GM06990 (cell line): ENCODE measurements at places on chromosomes 12 and 14.

DNA sequence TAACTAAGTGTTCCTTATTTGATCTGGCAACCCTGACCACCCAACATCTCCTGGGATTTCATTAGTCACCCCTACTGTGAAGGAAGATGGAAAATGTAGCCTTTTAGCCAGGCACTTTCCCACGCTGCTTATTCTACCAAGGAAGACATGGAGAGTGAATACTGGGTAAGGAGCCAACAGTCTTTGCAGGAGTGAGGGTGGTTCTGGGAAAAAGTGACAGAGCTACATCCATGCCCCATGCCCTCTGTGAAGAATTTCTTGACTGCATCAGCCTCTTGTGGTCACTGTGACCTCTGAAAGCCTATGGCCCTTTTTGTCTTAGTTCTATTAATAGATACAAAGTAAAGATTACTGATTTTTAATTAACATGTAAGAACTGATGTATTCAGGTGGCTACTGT, 196.0 kb upstream of the EEA1 start:
- DNase-seq, result no peak

DNA sequence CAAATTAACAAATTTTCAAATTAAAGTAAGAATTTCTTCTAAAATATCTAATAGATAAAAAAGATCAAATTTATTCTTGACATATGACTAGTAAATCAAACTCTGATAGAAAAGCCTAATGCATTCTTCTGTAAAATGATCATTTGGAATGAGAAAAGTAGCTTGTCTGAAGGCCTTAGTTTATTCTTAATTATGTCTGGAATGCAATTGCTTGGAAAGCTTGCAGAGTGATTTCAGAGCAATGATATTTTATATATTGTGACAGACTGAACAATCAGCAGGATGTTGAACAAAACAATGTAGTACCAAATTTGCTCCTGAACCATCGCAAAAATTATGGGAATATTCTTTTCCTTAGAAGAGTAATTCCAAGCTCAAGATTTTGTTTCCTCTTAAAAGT, 789.6 kb upstream of the NOVA1 start:
- no peak for DNase-seq

DNA sequence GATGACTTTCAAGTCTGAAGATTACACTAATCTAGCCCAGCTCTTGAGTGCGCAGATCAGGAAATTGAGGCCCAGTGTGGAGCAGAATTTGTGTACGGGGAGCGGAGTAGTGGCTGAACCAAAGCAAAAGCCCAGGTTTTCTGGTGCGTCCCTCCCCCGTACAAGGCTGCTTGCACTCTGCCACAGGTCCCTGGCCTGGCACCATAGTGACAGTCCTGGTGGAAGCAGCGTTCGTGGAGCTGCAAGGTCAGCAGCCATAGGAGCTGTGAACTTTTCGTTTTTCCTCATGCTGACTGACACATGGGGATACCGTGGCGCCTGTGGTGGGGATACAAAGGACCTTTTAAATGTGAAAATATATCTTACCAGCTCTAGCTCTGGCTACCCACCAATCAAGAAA, 1.7 kb downstream of the EVL start:
- peak; percentile 47 for DNase-seq

DNA sequence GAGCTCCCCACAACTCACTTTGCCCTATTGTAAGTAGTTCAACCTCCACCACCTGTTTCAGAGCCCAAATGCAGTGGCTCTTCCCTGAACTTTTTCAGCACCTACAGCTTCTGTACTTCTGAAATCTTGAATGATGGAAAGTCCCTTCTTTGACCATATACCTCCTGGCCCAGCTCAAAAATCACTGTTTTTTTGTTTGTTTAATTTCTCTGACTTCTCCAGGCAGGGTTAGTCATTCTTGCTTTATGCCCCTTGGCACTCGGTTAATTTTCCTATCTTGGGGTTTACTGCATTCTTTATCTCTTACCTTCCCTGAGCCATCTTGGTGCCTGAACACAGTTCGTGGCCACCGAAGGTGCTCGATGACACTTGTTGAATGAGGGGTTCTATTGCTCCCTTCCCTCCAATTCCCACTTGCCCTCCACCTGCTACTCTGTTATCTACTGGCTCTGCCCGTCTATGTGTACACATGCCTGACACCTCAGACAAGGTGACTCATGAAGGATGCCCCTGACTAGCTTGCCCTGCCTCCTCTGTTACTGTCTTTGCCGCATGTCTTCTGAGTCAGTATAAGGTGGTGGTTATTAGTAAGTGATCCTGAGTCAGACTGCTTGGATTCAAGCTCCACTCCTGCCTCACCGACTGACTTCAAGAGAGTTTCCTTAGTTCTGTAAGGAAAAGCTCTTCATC, 4.4 kb downstream of the AMHR2 start:
- no peak for DNase-seq

GRCh38 chr12:80087486-80088213, 11.7 kb upstream of the OTOGL start:
- peak; percentile 17 for DNase-seq

GRCh38 chr14:79735121-79735520, 476.2 kb downstream of the DIO2 start:
- DNase-seq, result no peak

GRCh38 chr12:45688183-45688582, 41.3 kb upstream of the ARID2 start:
- no peak for DNase-seq

DNA sequence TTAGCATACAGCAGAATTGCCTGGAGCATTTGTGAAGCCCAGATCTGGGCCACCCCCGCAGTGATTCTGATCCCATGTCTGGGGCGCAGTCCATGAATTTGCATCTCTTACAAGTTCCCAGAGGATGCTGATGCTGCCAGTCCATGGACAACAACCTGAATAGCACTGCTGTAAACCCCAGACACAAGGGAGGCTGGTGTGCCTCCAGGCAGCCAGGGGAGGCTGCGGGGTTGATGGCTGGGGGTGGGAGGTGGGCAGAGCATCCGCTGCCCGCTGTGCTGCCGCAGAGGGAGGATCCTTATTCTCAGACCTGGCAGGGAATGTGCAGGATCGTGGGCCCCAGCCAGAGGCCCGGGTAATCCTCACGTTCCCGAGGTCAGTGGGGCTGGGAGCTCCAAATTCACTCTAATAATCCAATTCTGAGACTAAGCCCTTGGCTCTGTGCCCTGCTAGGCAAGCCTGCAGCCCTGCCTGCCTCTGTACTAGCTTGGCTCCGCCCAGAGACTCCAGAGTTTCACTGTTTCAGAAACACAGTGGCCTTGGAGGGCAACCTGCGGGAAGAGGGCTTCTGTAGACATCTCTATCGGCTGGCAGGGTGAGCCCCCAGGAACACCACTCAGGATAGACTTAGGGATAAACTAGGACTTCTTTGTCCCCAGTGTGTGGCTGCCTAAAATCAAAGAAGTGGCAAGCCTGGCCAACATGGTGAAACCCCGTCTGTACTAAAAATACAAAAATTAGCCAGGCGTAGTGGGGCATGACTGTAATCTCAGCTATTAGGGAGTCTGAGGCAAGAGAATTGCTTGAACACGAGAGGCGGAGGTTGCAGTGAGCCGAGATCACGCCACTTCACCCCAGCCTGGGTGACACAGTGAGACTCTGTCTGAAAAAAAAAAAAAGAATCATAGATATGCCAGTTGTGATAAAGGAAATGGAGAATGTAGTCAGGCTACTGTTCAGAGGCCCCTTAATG, 17.8 kb upstream of the MLEC start:
- peak; percentile 77 for DNase-seq

DNA sequence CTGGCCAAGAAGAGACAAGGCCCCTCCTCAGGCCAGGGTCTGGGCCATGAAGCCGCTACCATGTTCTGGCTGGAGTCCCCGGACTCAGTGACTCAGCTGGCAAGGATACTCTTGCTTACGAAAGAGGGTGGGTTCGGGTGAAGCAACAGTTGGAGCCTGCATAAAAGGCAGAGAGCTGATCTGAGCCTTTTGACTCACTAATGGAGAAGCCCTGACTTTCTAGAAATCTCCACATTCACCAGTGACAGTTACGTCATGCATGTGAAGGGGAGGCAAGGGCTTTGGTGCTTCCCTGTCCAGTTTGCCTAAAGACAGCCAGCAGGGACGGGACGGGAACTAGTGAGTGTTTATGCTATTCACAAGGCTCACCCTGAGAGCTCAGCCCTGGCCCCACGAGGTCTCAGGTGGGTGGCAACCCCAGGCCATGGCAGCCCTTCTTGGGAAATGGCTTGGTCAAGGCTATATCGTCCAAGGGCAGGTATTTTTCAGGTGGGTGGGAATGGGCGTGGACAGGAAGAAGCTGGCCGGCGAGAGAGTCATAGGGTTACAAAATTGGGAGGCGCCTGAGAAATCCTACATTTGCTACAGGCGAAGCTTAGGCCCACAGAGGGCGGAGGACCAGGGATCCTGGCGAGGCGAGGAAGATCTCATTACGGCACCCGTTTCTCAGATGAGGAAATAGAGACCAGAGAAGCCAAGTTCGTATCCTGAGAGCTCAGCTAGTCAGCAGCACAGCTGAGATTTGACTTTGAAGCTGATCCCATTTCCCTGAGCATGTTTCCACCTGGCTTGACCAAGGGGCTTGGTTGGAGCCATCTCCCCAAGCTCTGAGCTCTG, 314.6 kb downstream of the BCL11B start:
- no peak for DNase-seq

DNA sequence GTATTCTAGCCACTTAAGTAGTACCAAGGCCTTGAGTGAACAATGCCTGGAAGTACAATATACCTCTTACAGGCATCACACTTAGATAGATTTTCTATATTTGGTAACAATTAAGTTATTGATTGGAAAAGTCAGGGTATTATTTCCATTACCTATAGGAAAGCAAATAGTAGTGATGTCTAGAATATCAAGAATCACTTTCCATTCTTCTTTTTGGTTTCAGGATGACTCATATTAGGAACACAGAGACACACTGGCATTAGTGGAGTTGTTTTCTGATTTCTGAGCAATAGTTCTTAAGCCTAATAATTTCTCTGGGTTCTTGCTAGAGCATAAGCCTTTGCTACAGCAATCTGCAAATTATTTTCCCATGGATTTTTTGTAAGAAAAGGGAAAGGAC, 1640.0 kb upstream of the SEL1L start:
- no peak for DNase-seq

GRCh38 chr12:45634273-45634917, 95.1 kb upstream of the ARID2 start:
- DNase-seq, result peak; percentile 11

DNA sequence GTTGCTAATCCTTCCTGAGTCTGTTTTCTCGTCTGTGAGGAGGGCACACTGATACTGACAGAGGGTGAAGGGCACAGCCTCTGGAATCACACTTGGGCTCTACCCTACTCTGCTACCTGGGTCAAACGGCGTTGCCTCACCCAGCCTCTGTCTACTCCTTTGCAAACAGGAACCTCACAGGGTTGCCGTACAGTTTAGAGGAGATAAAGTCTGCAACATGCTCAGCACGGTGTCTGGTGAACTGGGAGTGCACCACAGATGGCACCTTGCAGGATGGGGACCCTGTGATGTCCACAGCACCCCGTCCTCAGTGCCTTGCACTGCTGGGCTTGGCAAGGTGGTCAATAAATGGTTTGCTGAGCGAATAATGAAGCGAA, 38.3 kb downstream of the TESC start:
- DNase-seq, result no peak

- DNase-seq, result no peak
Measured at GRCh38 chr14:23514644-23514957, 37.0 kb downstream of the ZFHX2 start.

DNA sequence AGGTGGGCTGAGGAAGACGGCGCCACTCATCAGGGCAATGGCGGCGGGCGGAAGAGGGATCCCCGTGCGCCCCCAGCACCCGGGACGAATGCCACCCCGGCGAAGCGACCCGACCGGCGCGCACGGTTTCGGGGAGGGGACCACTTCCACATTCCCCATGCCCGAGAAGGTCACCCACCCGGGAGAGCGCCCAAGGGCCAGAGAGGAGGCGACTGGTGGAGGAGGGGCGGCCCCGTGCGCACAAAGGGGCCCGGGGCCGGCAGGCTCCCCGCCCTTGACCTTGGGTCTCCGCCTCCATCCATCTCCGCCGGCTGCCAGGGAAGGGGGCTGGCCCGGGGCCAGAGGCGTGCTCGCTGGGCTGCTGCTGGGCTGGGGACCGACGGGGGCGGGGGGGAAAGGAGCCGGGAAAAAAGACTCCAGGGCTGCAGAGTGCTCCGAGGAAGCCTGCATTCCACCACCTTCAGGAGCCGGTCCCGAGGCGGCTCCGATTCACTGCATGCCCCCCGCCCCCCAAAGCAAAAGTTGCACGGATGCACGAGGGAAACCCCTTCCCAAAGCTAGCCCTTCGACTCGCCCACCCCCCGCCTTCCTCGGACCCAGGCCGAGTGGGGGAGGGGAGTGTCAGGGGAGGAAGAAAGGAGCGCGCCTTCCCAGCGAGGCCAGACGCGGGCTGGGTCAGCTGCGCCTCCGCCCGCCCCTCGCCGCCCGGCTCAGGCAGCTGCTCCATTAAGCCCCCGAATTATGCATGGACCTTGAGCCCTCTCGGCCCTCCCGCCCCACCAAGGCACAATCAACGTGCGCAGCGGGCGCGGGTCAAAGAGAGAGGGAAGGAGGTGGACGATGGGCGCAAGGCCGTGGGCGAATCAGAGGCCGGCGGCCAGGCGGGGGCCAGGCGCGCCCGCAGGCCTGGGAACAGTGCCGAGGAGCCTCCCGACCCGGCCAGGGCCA, 26.2 kb downstream of the BCL11B start:
- no peak for DNase-seq

DNA sequence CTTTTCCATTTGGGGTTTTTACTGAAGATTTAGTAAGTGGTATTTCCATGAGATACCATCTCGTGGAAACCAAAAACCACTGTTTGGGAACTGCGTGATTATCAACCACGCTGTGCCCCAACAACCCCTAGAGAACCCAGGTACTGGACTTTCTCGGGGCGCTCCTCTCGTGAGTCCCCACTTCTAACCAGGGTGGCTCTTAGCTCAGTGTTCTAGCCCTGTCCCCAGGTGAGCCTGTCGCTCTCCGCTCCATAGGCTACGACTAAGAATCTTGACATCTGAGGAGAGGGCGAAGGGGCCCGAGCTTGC, 686 bp downstream of the MCRS1 start:
- no peak for DNase-seq

DNA sequence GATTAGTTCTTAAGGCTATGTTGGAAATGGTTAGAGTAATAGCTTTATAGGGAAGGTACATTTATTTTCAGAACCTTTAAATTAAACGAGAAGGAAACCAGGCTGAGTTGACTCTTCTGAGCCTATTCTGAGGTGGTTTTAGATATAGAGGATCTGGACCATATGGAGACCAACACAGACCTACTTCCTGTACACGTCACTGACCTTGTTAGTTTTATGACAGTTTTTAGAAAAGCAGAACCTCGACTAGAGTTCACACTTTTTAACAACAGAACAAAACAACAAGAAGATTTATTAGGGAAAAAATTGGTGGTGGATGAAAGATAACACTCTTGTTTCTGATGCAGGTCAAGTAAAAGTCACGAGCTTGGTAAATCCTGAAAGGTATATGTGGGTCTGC, 107.1 kb downstream of the NPAS3 start:
- DNase-seq, result no peak

- DNase-seq, result no peak
Measured at GRCh38 chr14:96579358-96579757, 77.2 kb downstream of the PAPOLA start.

GRCh38 chr12:64682572-64683277, 72.4 kb downstream of the RASSF3 start:
- DNase-seq, result no peak

GRCh38 chr12:54975875-54976274, 8.7 kb downstream of the TESPA1 start:
- DNase-seq, result no peak
